A549 treated with DMSO at 1 μM for 4 hours (cell line): ENCODE measurements at places on chromosomes 7 and 10. TPM values are rescaled to one million over a fixed set of nuclear protein-coding genes. Genes with fewer than 3 reads are reported as not detected.

GATA3 gene
- total RNA-seq: 4.8 to 8.2 TPM (median 6.3 TPM) in 5 replicates

GNA12 gene
- 37.4 to 51.7 TPM (median 48.1 TPM) in 5 replicates for total RNA-seq

NEUROD6 gene
- total RNA-seq: not detected in 5 replicates

BEND7 gene
- total RNA-seq: 11.7 to 14.5 TPM (median 13.2 TPM) in 5 replicates

STX1A gene
- 60.0 to 84.0 TPM (median 75.3 TPM) in 5 replicates for total RNA-seq

GAD2 gene
- not detected in 5 replicates for total RNA-seq

RNF148 gene
- not detected in 5 replicates for total RNA-seq

CASD1 gene
- total RNA-seq: 9.5 to 13.9 TPM (median 11.2 TPM) in 5 replicates

ZNF485 gene
- 1.9 to 2.2 TPM (median 2.1 TPM) in 5 replicates for total RNA-seq

SPDYE2 gene
- 0.05 TPM in 1 of 5 replicates, not detected in the others for total RNA-seq

OR13A1 gene
- not detected in 5 replicates for total RNA-seq

AKR1C8 gene
- total RNA-seq: 0.32 to 0.49 TPM in 2 of 5 replicates, not detected in the others

CYP3A7 gene
- total RNA-seq: not detected in 5 replicates

CFAP69 gene
- total RNA-seq: 1.6 to 3.2 TPM (median 1.9 TPM) in 5 replicates

GRM8 gene
- 0.06 to 0.21 TPM in 2 of 5 replicates, not detected in the others for total RNA-seq

ABCB8 gene
- 37.6 to 53.7 TPM (median 49.4 TPM) in 5 replicates for total RNA-seq

ITPRID1 gene
- not detected in 5 replicates for total RNA-seq

MRC1 gene
- 0.02 to 0.05 TPM (median 0.03 TPM) in 4 of 5 replicates, not detected in the other for total RNA-seq

UBE2D4 gene
- 8.5 to 12.2 TPM (median 10.9 TPM) in 5 replicates for total RNA-seq

LAMB4 gene
- total RNA-seq: 0.19 to 0.51 TPM (median 0.25 TPM) in 5 replicates

FAM24B gene
- 12.4 to 16.3 TPM (median 13.5 TPM) in 5 replicates for total RNA-seq

GLI3 gene
- 0.19 to 0.40 TPM (median 0.31 TPM) in 5 replicates for total RNA-seq

ZNF425 gene
- total RNA-seq: 1.0 to 1.3 TPM (median 1.2 TPM) in 5 replicates

CABCOCO1 gene
- total RNA-seq: 0.11 to 0.33 TPM (median 0.23 TPM) in 4 of 5 replicates, not detected in the other

AMPH gene
- 0.05 to 0.09 TPM (median 0.05 TPM) in 4 of 5 replicates, not detected in the other for total RNA-seq

NUTM2E gene
- total RNA-seq: 0.36 to 0.43 TPM (median 0.40 TPM) in 5 replicates

FKBP6 gene
- total RNA-seq: not detected in 5 replicates

ETV1 gene
- total RNA-seq: 2.4 to 4.0 TPM (median 3.5 TPM) in 5 replicates

PKD1L1 gene
- total RNA-seq: 0.06 to 0.41 TPM (median 0.20 TPM) in 5 replicates

ANKRD2 gene
- 2.9 to 5.1 TPM (median 4.3 TPM) in 5 replicates for total RNA-seq

BMPER gene
- total RNA-seq: 6.8 to 8.9 TPM (median 7.6 TPM) in 5 replicates

TAS2R5 gene
- total RNA-seq: 0.37 to 0.81 TPM (median 0.46 TPM) in 4 of 5 replicates, not detected in the other

RSPH10B2 gene
- 0.28 to 0.32 TPM in 2 of 5 replicates, not detected in the others for total RNA-seq

GIMAP6 gene
- not detected in 5 replicates for total RNA-seq

FGFR2 gene
- total RNA-seq: 0.36 to 0.52 TPM (median 0.45 TPM) in 5 replicates

SDK1 gene
- 0.36 to 0.52 TPM (median 0.46 TPM) in 5 replicates for total RNA-seq

ERVW-1 gene
- total RNA-seq: not detected in 5 replicates

PNLIPRP2 gene
- total RNA-seq: not detected in 5 replicates

FOXP2 gene
- total RNA-seq: not detected in 5 replicates

MACROH2A2 gene
- total RNA-seq: 24.8 to 30.7 TPM (median 27.9 TPM) in 5 replicates

CUBN gene
- total RNA-seq: 0.11 to 0.25 TPM (median 0.14 TPM) in 4 of 5 replicates, not detected in the other

GBX1 gene
- total RNA-seq: 0.18 TPM in 1 of 5 replicates, not detected in the others
